Activated CD4-positive, alpha-beta T cell treated with anti-CD3 and anti-CD28 coated beads, Interleukin-2, amount 10 ng/mL, durations not matched to agents 24 days and 14 days (primary cell): ENCODE measurements at places on chromosomes 2 and 18. TPM values are rescaled to one million over a fixed set of nuclear protein-coding genes. Genes with fewer than 3 reads are reported as not detected.

The CAVIN2 gene
- not detected in 2 replicates for total RNA-seq

DNA sequence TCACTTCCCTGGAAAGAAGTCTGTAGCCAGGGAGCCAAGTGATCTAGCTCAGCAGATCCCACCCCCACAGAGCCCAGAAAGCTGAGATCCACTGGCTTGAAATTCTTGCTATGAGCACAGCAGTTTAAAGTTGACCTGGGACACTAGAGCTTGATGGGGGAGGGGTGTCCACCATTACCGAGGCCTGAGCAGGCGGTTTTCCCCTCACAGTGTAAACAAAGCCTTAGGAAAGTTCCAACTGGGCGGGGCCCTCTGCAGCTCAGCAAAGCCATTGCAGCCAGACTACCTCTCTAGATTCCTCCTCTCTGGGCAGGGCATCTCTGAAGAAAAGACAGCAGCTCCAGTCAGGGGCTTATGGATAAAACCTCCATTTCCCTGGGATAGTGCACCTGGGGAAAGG lies 887.2 kb upstream of the LRATD1 start:
- H3K36me3 ChIP-seq: no peaks in the 10 kb centered on the region
- no peaks in the 10 kb centered on the region for H3K27me3 ChIP-seq
- H3K27ac ChIP-seq: no peak overlapping the region
- H3K4me3 ChIP-seq: no peak overlapping the region
- DNase-seq: no peak
- H3K4me1 ChIP-seq: no peaks in the 10 kb centered on the region

DNA sequence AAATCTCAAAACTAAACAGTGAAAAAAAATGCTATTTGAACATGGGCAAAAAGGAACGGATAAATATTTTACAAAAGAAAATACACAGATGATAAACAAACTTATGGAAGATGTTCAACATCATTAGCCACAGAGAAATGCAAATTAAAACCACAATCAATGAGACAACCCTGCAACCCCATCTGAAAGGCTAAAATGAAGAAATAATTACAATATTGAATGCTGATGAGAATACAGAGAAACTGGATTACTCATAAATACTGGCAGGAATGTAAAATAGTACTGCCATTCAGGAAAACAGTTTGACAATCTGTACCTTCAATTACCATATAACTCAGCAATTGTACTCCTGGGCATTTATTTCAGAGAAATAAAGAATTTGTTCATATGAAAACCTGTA lies 193.1 kb upstream of the UBE2E3 start:
- no peaks in the 10 kb centered on the region for H3K4me1 ChIP-seq
- H3K27ac ChIP-seq: no peak overlapping the region
- H3K27me3 ChIP-seq: peaks cover 6% of the 10 kb centered on the region
- no peak overlapping the region for H3K4me3 ChIP-seq
- no peak for DNase-seq
- H3K36me3 ChIP-seq: no peaks in the 10 kb centered on the region

GRCh38 chr2:27351802-27352598 lies 4.6 kb downstream of the GTF3C2 start:
- DNase-seq: no peak
- peak overlapping the region; percentile 3 for H3K27ac ChIP-seq

The C2orf78 gene
- total RNA-seq: 0.07 TPM in 1 of 2 replicates, not detected in the other

The DGUOK gene
- 88.9 and 94.9 TPM in 2 replicates for total RNA-seq

The ASAP2 gene
- 0.40 and 0.83 TPM in 2 replicates for total RNA-seq

GRCh38 chr2:47405757-47406156 lies 2.8 kb downstream of the MSH2 start:
- H3K27ac ChIP-seq: no peak overlapping the region
- peaks cover 31% of the 10 kb centered on the region for H3K4me1 ChIP-seq
- no peaks in the 10 kb centered on the region for H3K27me3 ChIP-seq
- H3K36me3 ChIP-seq: peaks cover 43% of the 10 kb centered on the region

The PAIP2B gene
- total RNA-seq: 0.63 and 0.64 TPM in 2 replicates

The PER2 gene
- total RNA-seq: 18.3 and 21.9 TPM in 2 replicates

The MYCN gene
- total RNA-seq: 0.12 TPM in 1 of 2 replicates, not detected in the other

The ITGA6 gene
- total RNA-seq: 0.68 and 0.85 TPM in 2 replicates

GRCh38 chr2:151336863-151337371 lies 20.5 kb upstream of the TNFAIP6 start:
- no peak overlapping the region for H3K4me3 ChIP-seq
- H3K4me1 ChIP-seq: peaks cover 8% of the 10 kb centered on the region
- DNase-seq: no peak
- no peaks in the 10 kb centered on the region for H3K36me3 ChIP-seq
- H3K27ac ChIP-seq: no peak overlapping the region

The FAM117B gene
- 14.5 TPM in 2 replicates for total RNA-seq

GRCh38 chr2:6554466-6554865 lies 311.2 kb downstream of the CMPK2 start:
- DNase-seq: no peak
- no peaks in the 10 kb centered on the region for H3K36me3 ChIP-seq
- H3K27me3 ChIP-seq: no peaks in the 10 kb centered on the region
- no peak overlapping the region for H3K4me3 ChIP-seq

GRCh38 chr2:205283736-205284270 lies 398.5 kb upstream of the NRP2 start:
- no peak overlapping the region for H3K4me3 ChIP-seq
- H3K27ac ChIP-seq: no peak overlapping the region
- H3K36me3 ChIP-seq: no peaks in the 10 kb centered on the region
- no peak for DNase-seq

- H3K4me3 ChIP-seq: no peak overlapping the region
- H3K27me3 ChIP-seq: no peaks in the 10 kb centered on the region
- no peaks in the 10 kb centered on the region for H3K4me1 ChIP-seq
- DNase-seq: no peak
- no peak overlapping the region for H3K27ac ChIP-seq
These were observed 81.8 kb downstream of the FASTKD2 start for GRCh38 chr2:206846981-206847834.

DNA sequence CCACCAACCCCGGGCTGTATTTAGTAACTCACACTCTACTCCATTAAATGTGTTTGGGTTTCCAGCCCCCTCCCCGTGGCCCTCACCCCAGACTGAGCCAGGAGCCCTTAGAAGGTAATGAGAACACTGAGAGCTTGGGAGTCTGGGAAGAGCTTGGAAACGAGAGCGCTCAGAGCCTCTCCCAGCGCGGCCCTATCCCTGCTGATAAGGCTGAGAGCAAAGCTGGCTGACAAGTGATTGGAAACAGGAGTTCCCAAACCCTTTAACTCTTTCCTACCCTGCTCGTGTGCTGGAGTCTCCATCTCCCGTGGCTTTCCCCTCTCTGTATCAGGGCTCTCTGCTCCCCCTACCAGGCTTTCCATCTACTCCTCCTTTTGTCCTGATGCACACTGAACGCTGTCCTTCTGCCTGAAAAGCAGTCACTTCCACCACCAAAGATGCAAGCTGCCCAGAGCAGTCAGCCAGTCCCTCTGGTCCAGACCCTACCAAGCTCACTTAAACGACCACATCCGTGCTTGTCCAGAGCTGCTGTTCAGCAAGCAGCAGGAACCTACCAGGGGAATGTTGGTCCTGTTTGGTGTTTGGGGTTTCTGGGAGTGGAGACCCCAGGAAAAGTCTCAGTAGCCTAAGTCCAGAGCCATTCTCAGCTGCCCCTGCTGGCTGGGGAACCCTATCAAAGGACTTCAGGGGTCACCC lies 100.0 kb upstream of the PKDCC start:
- no peaks in the 10 kb centered on the region for H3K36me3 ChIP-seq
- no peaks in the 10 kb centered on the region for H3K4me1 ChIP-seq
- no peak overlapping the region for H3K27ac ChIP-seq
- H3K27me3 ChIP-seq: peaks cover 10% of the 10 kb centered on the region

GRCh38 chr2:219447242-219448098 lies 12.8 kb downstream of the SPEG start:
- peaks cover 5% of the 10 kb centered on the region for H3K4me1 ChIP-seq
- no peak overlapping the region for H3K4me3 ChIP-seq
- H3K27ac ChIP-seq: no peak overlapping the region
- H3K27me3 ChIP-seq: peaks cover 41% of the 10 kb centered on the region

GRCh38 chr2:5690718-5691220 lies 1.4 kb upstream of the SOX11 start:
- H3K36me3 ChIP-seq: peaks cover 9% of the 10 kb centered on the region
- H3K27me3 ChIP-seq: peaks cover 48% of the 10 kb centered on the region
- peak overlapping the region; percentile 70 for H3K27ac ChIP-seq

GRCh38 chr2:115524452-115524851 lies 1082.0 kb downstream of the DPP10 start:
- no peaks in the 10 kb centered on the region for H3K27me3 ChIP-seq
- DNase-seq: no peak
- H3K4me3 ChIP-seq: no peak overlapping the region
- H3K27ac ChIP-seq: no peak overlapping the region
- no peaks in the 10 kb centered on the region for H3K36me3 ChIP-seq

The FAM237A gene
- not detected in 2 replicates for total RNA-seq
